ENCODE measurements at places on chromosomes 4 and X.

DNA sequence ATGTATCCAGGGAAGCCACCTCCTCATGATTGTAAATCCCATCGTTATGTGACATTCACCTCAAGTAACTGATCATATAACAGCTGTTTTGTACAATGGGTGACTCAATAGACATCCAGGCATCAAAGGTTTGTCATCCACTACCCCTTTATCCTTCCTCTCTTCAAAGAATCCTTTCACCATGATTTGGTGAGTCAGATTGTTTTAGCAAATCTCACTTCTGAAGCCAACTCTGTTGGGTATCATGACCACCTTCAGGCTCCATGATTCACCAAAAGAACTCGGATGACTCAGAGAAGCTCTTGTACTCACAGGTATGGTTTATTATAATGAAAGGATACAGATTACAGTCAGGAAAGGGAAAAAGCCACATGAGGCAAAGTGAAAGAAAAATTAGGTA, 132.1 kb downstream of the PWWP3B start:
- no peak for DNase-seq

- no peak for DNase-seq
These were observed 5.7 kb upstream of the SORCS2 start for GRCh38 chr4:7186516-7187167.

DNA sequence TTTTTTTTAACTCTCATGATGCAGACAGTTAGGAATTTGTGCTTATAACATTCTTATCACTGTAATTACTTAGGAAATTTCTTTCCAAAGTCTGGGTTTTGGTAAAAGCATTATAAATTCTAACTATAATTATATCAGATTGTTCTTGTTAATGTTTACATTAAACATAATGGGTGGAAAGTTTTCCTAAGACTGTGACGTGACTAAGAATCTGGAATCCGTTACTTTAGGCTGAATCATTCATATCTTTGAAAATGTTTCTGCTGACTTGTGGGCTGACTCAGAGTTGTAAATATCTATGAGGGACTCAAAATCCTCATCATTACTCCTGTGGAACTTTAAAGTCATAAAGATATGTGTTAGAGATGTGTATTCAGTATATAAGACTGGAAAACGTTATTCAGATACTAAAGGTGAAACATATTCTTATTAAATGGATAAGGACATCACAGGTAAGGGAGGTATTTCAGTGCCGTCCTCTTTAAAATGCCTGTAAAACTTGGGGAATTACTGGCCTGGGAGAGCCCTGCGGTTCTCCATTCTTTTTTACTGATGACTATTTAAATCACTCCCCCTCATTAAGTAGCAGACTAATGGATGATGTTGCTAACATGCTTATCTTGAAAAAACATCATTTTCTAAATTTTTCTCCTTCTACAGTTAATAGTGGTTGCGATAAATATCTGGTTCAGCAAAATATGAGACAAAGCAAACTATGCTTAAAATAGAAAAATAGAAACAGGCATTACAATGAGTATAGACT, 159.0 kb downstream of the DCLK2 start:
- DNase-seq, result peak; percentile 67

- DNase-seq, result no peak
These were observed 370.3 kb upstream of the NOCT start for GRCh38 chr4:138645289-138645688.

- no peak for DNase-seq
These were observed 665 bp downstream of the TRPC5OS start for GRCh38 chrX:111876646-111877045.

GRCh38 chr4:126221282-126221681, 906.5 kb downstream of the FAT4 start:
- DNase-seq, result no peak

DNA sequence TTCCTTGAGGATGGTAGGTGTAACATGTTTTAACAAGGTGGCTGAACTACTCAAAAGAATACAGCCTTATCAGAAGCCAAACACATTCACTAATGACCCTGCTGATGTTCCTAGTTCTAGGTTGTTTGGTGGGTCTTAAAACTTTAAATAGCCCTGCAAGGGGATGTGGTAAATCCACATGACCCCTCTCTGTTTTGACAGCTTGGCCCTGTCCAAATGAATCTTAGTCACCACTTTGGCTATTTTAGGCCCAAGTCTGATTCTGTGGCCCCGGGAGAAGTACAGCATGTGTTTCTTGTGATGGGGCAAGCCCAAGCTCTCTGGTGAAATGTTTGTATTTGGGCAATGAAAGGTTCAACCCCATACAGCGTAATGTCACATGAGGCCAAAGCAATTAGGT, 54.5 kb upstream of the GPR34 start:
- DNase-seq, result peak; percentile 77

DNA sequence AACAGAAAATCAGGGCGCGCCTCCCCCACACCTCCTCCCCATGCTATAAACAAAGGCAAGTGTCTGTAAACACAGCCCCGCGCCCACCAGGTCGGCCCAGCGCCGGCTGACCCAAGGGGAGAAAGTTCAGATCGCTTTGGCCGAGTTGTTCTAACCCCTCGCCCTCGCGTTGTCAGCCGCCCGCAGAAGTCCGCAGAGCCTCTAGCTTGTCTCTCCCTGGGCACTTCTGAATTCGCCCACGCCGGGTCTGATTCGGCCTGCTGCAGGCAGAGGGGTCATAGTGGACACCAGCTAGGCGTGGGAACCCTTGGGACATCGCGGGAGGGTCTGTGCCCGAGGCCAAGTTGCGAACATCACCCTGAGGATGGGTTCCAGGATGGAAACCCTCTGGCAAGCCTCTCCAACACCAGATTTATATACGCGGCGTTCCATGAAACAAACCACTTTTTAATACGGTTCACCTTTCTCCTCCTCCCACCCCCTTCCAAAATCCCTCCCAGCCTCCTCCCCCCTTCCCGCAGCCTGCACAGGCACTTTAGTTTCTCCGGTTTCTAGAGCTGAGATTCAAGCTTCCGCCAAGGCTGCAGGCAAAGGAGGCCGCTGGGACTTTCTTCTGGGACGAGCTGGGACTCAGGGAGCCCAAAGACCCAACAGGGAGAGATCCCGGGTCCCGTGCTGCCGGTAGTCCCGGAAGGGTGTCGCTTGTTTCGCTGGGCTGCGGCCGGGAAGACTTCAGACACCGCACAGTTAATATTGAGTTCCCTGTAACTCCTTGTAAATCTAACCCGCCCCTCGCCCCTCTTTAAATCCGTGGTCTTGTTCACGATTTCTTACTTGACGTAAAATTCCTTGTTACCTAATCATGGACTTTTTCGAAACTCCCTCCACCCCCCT, 4.7 kb downstream of the HAND2 start:
- DNase-seq, result no peak

Data from foreskin melanocyte (primary cell).